ENCODE measurements at places on chromosomes 1 and 21. TPM values are rescaled to one million over a fixed set of nuclear protein-coding genes. Genes with fewer than 3 reads are reported as not detected.

DNA sequence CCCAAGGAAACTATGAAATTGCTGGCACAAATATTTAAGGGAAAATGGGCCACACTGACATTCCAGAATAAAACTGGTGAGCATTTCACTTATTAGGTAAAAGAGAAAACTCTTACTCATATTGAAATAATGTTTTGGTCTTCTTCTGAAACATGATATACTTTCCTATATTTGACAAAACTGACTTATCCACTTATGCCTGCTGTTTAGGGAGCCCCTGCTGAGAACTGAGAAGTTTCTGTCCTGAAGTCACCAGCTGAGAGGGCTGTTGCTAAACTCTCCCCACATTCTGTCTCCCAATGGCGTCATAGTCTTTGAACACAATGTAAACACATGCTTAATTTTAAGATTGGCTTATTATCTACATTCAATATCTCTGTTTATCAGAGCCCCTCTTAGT lies 46.8 kb upstream of the ZC3H11B start:
- no peak for DNase-seq

GRCh38 chr21:32861866-32862265 lies 90.3 kb upstream of the PAXBP1 start:
- DNase-seq, result no peak

- no peak for DNase-seq
These were observed 244.0 kb upstream of the DMRTA2 start for GRCh38 chr1:50667272-50667671.

GRCh38 chr1:57300186-57300585 lies 123.7 kb downstream of the DAB1 start:
- DNase-seq, result no peak

GRCh38 chr1:38028105-38028591 lies 15.6 kb downstream of the UTP11 start:
- peak; percentile 77 for DNase-seq

GRCh38 chr21:44892095-44892494 lies 18.6 kb upstream of the PTTG1IP start:
- DNase-seq, result no peak

GRCh38 chr1:98315309-98315708 lies 346.2 kb upstream of the SNX7 start:
- no peak for DNase-seq

GRCh38 chr1:161187311-161187710 lies 10.0 kb upstream of the B4GALT3 start:
- DNase-seq, result no peak

- no peak for DNase-seq
These were observed 153.5 kb downstream of the HLX start for GRCh38 chr1:221032637-221033280.

- DNase-seq, result peak; percentile 63
These were observed 56.5 kb upstream of the CTPS1 start for GRCh38 chr1:40922969-40923368.

The MOV10 gene
- total RNA-seq, result 170 TPM

The MAP1LC3C gene
- not detected for total RNA-seq

The CELA2A gene
- total RNA-seq, result not detected

The ORC1 gene
- total RNA-seq, result 23.0 TPM

The MFAP2 gene
- 176 TPM for total RNA-seq

The SIM2 gene
- total RNA-seq, result not detected

Measured in endodermal cell (in vitro differentiated cells).